AG04450 (cell line): ENCODE measurements at places on chromosomes 7 and 10.

- DNase-seq, result no peak
These were observed 317.1 kb downstream of the WDR37 start for GRCh38 chr10:1373287-1373686.

- DNase-seq, result no peak
These were observed 37.8 kb upstream of the FZD9 start for GRCh38 chr7:73395538-73396503.

GRCh38 chr10:48473704-48474103 is 131.2 kb downstream of the ARHGAP22 start:
- no peak for DNase-seq

- DNase-seq, result no peak
These were observed 729.9 kb downstream of the ZWINT start for GRCh38 chr10:55631071-55631654.

DNA sequence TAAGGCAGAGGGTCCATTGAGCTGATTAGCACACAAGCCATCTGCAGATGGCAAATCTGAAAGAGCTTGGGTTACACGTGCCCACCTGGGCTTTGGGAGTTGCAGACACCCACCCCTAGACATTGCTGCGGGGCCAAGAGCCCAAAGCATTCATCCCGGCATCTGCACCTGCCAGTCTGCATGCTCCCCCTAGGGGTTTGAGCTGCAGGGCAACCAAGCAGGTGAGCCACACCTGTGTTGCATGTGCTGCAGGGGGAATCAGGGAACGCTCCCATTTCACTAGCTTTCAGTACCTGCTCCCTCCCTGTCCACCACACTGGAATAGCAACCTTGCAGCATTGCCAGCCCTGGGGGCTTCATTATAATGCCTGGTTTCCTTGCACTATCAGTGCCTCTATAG is 21.1 kb downstream of the C7orf33 start:
- no peak for DNase-seq

GRCh38 chr7:11570205-11570604 is 261.8 kb downstream of the THSD7A start:
- DNase-seq, result no peak

- no peak for DNase-seq
These were observed 168.1 kb downstream of the GPR37 start for GRCh38 chr7:124597509-124597908.

DNA sequence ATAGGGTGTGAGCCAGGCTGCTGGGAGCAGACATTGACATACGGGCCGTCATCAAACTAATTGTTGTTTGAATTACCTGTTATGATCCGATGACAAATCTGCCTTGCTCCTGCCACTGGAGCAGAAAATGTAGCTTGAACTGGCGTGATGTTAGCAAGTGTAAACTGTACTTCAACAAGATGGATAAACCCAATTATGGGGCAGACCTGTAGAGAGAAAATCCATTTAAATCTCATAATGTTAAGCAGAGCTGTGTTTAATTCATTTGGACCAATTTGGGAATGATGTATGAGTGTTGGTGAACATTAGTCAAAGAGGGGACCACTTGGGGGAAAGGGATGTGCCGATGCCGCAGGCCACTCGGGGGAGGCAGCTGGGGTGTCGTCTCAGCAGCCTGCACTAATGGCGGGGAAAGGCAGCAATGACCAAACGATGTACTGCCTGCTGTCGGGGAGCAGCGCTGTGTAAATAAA is 27.4 kb downstream of the TCF7L2 start:
- no peak for DNase-seq

- DNase-seq, result no peak
These were observed 463.6 kb downstream of the ZWINT start for GRCh38 chr10:55897490-55897921.

DNA sequence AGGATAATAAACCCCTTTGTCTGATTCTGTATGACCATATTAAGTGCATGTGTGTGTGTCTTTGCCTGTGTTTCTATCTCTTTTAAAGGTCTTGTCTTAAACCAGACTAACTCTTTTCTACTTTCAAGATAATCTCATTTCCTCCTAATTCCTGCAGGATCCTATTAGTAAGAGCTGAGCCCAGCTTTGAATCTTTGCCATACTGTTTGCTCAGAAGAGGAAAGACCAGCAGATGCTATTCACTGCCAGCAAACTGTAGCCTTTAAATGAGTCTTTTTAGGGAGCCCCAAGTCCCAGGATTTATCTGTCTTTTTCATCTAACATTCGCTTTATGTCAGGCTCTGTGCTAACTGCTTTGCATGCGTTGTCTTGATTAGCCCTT is 2.9 kb downstream of the GPR158 start:
- DNase-seq, result no peak

DNA sequence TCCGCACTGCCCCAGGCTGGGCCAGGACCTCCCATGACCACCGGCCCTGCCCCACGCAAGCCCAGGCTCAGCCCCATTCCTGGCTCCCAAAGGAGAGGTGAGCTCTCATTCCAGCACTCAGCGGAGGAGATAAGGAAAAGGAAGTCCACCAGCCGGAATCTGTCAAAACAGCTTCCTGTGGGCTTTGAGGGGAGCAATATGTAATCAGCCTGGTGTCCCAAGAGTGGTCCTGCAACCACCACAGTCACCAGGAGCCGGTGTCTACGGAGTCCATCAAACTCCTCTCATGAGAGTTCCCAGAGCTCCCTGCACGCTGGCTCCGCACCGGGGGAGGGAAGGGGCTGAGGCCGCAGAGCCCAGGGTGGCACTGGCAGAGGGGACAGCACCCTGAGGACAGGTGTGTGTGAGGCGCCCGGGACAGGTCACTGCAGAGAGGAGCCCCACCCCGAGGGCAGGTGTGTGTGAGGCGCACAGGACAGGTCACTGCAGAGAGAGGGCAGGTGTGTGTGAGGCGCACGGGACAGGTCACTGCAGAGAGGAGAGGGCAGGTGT is 57.9 kb downstream of the STK32C start:
- DNase-seq, result no peak

DNA sequence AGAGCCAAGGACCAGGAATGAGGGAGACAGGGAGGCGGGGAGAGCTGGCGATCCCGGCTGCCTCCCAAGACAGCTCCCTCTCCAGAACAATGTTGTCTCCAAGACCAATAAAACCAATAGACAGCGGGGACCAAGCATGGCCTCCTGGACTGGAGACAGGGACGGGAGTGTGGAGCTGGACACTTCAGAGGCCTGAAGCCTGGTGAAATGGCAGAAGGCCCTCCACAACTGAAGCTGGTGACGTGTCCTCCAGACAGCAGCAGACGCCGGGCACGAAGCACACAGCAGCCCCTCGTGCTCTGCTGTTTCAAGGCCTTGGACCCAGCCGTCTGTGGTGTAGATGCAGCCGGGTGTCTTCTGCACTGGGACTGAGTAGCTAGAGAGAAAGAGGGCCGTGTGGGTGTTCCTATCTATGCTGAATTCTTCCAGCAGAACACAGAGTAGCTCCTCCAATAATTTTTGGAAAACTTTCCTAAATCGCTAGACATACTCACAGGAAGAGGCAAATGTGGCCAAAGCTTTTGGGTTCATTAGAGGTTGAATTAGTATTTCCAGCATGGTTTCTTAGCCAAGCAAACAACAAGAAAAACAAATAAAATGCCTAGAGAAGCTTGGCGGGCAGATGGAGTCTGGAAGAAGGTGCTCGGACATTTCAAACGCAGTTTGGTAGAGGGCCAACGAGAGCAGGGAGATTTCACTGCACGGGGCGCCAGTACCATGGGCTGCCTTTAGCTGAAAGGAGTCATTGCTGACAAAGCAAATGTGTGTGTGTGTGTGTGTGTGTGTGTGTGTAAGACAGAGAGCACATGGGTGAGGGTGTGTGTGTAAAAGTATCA is 570.4 kb downstream of the TCERG1L start:
- DNase-seq, result no peak

GRCh38 chr10:101001659-101002035 is 2.0 kb downstream of the LZTS2 start:
- DNase-seq, result no peak

DNA sequence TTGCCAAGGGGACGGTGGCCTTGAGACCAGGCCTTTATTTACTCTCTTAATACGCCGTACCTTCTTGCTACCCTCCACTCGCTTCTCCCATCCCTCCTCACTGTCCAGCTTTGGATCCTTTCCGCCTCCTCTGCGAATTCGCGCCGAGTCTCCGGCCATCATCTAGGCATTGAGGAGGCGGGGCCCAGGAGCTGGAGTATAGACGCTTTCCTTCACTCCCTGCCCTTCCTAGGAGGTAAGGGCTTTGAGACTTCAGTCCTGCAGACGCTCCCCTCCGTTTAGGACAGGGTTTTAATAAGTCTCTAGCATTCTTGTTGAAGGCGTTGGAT is 538 bp downstream of the TFAM start:
- DNase-seq, result no peak

- no peak for DNase-seq
These were observed 117.6 kb downstream of the HIP1 start for GRCh38 chr7:75621124-75621523.

- no peak for DNase-seq
These were observed 141.3 kb upstream of the FZD8 start for GRCh38 chr10:35783305-35783838.

DNA sequence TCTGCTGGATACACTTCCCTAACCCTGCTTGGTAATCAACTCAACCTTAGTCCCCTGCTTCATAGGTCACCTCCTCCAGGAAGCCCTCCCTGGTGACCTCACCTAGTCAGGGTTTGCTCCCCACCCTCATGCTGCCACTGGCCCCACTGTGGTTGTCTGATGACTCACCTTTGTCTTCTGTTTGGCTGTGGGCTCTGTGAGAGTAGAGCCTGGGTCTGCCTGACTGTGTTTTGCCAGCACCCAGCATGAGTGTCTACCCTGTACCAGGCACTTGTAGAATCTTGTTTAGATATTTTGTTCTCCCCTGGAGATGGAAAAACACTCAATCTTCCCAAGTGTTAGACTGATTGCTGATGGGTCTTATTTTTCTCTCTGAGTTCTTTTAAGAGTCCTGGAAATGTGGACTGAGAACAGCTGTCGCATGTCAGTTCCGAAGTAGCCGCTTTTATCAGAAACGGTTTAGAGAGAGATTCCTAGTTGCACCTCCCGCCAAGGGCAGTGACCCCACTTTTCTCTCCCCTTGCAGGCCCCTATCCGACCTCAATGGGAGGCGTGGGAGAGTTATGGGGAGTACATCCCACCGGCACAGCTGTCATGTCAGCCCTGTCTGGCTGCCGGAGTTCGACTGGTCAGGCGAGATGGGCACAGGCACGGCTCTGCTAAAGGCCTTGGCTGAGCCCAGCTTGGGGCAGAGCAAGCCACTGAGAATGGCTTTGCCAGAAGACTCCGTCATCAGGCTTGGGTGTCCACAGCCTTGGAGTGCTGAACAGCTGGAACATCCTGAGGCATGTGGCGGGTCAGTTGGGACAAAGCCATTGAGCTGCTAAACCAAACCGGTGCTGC is 134.3 kb downstream of the GRK5 start:
- DNase-seq, result no peak

GRCh38 chr7:130695840-130696239 is 9.5 kb upstream of the TSGA13 start:
- no peak for DNase-seq

DNA sequence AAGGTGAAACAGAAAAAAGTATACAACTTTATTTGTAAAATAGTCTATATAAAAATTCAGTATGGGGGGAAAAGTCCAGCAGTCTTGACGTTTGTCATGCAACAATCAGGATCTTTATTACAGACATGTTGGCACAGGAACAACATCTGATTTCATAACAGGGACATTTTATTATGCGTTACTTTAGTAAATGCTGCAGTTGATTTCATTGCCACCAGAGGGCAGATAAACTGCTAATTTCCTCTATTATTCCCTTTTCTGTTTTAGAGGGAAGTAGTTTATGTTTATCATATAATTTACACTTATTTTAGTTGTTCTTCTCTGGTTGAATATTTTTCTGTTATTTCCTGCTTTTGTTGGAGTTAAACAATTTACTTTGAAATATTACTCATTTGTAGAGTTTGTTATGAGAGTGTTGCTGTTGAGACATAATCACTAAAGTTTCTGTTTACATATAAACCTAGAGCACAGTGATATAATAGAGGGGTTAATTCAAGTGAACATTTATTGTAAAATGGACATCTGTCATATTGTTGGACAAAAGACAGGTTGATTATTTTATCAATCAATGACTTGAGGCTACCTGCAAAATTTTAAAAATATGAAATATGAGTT is 3.3 kb downstream of the PLXDC2 start:
- no peak for DNase-seq
